ENCODE measurements at places on chromosomes 12 and 14.

- DNase-seq = no peak
Measured at GRCh38 chr12:92028441-92028709, 117.3 kb downstream of the BTG1 start.

- no peak for DNase-seq
Measured at GRCh38 chr12:65953631-65954030, 129.3 kb downstream of the HMGA2 start.

DNA sequence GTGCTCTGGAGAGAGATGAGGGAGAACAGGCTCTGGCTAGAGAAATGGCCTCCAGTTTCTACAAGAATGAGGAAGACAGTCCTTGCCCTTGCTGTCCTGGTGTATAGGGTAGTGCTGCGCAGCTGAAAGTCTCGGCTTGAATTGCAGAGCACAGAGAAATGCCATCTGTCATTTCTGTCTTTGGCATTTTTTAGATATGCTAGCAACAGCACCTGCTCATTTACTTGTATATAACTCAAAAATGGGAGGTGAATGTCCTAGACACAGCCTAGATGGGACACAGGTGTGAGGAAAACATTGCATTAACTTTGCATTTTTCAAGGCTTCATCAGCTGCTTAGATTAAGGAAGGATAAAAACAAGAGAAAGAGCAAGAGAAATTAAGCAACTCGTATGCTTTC, 35.8 kb downstream of the GPR19 start:
- DNase-seq = no peak

GRCh38 chr12:106197906-106198623, 49.8 kb downstream of the CKAP4 start:
- no peak for DNase-seq

- DNase-seq = no peak
Measured at GRCh38 chr14:65412856-65413738, 567 bp downstream of the FUT8 start.

DNA sequence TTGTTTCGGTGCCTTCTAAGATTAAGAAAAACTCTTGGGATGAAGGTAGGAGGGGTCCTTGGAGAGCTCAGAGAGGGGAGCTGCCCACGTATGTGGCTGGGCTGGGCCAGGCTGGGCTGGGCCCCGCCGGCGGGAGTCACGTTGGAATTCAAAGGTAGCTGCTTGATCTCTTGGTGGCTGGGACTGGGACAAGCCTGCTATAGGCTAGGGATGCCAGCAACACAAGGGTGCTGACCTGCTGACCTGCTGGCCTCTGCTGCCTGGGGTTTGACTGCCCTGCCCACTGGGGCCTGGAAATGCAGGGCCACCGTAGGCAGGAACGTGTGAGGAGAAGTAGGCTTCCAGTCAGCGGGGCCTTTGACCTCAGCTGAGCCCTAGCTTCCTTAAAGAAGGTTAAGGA, 52.8 kb upstream of the GTF2A1 start:
- DNase-seq = no peak

- DNase-seq = no peak
Measured at GRCh38 chr12:121139286-121139685, 6.6 kb downstream of the P2RX7 start.

DNA sequence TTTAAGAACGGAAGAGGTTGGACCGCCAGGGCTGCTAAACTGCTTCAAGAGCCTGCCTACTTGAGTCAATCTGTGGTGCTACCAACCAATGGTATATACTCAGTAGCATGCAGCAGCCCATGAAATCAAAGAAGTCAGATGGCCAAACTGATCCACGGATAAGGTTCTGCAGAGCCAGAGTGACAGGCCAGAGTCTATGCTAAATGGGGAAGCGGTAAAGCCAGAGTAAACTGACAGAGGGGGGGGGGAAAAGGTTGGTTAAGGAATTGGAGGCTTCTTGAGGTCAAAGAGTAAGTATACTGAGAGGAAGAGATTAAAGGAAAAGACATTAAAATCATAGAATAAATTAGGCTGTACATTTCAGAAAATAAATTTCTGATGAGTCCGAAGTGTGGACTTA, 15.4 kb upstream of the SLC6A13 start:
- no peak for DNase-seq

DNA sequence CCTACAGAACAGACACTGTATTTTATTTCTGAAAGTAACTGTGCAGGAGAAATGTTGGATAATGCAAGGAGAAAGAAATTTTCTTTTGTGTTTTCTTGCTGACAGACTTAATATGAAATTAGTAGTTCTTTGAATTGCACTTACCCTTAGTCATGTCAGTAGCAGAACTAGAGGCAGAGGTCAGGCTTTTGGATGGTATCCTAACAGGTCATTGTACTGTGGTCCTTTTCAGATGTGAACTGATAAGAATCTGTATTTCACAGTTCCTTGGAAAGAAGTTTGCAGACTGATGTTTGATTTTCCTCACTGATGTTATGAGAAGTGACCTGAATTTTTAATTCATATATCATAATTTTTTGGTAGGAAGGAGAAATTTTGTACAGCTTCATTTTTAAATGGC, 46.0 kb downstream of the VRK1 start:
- DNase-seq = no peak

DNA sequence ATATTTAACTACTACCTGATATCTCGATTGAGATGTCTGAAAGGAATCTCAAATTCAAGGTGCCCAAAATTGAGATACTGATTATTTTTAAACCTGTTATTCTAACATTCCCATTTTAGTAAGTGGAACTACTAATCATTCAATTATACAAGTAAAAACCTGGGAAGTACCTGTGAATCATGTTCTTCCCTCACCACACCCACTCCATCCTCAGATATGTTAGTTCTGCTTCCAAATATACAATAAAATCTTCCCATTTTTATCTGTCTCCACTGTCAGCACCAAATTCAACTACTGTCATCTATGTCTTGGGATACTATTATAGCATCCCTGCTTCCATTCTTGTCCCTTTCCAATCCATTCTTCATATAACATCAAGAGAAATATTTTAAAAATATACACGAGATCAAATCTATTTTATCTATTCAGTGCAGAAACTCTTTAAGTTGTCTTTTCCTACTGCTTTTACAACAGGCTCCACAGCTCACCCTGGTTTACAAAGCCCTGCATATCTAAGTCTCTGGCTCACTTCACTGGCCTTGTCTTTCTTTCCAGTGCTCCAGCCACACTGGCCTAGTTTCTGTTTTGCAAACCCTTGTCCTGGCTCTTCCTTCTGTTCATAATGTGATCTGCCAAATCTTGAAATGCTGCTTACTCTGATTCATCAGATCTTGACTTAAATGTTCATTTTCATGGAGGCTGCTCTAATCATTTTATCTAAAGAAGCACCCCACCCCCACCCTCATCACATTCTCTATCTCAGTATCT, 122.3 kb downstream of the PTPRR start:
- DNase-seq = no peak

DNA sequence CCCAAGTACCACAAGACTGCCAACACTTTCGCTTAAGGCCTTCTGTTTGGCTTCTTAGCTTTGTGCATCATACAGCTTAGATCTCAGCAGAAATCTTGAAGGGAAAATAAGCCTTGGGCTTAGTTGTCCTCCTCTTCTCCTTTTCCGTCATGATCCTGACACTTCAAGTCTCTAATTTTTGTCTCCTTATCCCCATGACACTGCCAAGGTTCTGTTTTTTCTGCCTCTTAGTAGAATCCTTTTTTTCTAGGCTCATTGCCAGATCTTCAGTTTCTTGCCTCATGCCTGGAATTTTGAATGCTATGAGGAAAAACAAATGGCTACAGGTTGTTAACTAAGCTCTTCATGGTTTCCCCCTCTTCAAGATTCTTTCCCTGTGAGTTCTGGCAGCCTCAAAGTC, 450.4 kb downstream of the LRFN5 start:
- DNase-seq = no peak

DNA sequence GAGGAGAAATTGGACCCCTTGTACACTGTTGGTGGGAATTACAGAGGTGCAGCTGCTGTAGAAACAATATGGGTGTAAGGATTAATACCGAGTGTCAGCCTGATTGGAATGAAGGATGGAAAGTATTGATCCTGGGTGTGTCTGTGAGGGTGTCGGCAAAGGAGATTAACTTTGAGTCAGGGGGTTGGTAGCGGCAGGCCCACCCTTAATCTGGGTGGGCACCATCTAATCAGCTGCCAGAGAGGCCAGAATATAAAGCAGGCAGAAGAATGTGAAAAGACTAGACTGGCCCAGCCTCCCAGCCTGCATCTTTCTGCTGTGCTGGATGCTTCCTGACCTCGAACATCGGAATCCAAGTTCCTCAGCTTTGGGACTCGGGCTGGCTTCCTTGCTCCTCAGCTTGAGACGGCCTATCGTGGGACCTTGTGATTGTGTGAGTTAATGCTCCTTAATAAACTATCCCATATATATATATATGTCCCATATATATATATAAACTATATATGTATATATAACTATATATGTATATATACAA, 38.4 kb upstream of the PPP2R5C start:
- no peak for DNase-seq

DNA sequence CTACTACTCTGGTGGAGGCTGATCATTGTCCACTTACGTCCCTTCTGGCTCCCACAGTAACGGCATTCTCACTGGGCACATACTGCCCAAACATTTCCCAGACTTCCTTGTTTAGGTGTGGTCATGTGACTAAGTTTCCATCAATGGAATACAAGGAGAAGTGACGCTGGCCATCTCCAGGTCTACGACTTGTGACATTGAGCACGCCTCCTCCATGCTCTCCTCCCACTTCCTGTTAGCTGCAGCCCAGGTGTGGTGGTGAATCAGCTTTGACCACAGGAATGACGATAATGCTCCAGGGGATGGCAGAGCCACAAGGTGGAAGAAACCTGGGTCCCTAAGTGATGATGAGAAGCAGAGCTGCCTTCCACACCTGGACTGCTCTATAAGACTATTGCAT, 6.0 kb upstream of the SLC24A4 start:
- no peak for DNase-seq

DNA sequence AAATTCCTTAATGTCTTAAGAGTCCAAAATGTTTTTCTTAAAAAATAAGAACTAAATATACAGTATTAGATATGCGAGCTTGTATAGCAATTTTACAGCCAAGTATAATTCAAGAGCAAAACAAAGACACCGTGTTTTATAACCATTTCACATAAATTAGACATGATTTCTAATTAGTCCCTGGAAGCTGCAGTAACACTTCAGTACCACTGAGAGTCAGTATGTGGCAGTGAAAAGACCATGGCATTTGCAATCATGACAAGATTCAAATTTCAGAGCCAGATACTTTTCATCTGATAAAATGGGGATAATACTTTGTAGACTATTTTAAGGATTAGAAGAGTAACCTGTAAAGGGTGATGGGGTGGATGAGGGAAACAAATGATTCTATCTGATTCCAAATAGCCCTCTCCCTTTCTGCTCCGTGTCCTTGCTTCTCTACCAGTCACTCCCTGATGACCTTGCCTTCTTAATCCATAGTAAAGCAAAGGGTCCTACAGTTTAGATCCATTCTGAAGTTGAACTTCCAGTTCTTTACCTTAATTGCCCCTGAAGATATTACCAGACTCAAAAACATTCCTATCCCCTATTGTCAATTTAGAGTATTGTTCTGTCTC, 145.4 kb upstream of the ABCD2 start:
- no peak for DNase-seq

- DNase-seq = no peak
Measured at GRCh38 chr12:11264501-11264900, 5.0 kb downstream of the PRB3 start.

DNA sequence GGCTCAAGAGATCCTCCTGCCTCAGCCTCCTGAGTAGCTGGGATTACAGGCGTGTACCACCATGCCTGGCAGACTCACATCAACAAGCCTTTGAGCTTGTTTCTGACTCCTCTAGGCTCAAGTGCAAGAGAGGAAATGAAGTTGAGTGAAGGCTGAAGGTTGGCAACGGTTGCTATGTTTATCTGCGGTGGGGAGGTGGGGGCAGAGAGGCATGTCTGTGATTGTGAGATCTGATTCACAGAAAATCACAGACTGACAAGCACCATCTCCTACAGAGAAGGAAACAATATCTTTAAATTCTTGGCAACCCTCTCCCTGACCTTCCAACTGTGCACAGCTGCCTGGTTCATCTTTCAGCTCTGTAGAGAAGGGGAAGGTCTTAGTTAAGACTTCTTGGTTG, 22.1 kb upstream of the NINJ2 start:
- DNase-seq = no peak

DNA sequence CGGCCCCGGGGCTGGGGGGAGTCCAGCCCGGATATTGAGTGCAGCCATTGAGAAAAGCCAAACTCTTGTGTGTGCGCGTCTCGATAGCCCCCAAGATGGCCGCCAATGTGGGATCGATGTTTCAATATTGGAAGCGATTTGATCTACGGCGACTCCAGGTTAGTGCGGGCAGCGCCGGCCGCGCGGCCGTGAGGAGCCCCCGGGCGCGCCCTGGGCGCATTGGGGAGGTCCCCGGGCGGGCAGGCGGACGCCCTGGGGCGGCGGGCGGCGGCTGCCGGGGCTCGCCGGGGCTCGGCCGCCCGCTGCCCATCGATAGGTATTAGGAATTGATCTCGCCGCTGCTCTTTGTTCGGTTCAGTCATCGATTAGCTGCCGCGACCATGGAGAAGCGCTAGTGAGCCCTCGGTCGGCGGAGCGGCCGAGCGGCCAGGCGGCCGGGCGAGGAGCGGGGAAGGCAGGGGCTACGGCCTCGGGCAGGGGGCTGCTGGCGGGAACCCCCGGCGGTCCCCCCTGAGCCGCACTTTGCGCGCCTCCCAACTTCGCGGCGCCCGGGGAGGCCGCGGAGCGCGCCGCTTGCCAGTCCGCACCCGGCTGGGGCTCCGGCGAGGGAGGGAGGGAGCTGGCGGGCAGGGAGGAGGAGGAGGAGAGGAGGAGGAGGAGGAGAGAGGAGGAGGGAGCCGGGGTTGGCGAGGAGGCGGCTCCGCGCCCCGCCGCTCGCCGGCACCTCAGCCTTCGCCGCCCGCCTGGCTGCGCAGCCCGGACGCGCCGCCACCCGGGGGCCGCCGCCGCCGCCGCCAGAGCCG, 113.9 kb upstream of the MYL2 start:
- DNase-seq = no peak

GRCh38 chr14:58777541-58777979, 139.8 kb downstream of the DACT1 start:
- DNase-seq = no peak

- DNase-seq = no peak
Measured at GRCh38 chr14:20823859-20824258, 21.2 kb upstream of the RNASE1 start.

- DNase-seq = no peak
Measured at GRCh38 chr14:90676356-90676755, 139.9 kb downstream of the TTC7B start.

DNA sequence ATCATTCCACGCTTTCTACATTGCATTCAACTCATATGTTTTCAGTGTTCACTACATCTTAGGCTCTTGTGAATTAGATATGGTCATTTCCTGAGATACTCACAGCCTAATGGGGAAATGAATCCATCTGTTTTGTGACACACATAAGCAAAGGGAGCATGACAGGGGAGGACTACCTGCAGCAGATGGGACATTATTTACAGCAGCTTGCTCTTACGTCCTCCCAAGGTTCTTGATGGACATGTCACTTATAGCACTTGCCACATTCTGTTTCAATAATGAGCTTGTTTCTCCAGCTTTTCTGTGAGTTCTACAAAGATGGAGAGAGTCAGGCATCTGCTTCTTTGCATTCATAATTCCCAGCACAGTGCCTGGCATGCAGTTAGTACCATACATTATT, 1509.6 kb upstream of the TMEM132C start:
- no peak for DNase-seq
